Placental epithelial cell (primary cell): ENCODE measurements at places on chromosomes 7 and 10. TPM values are rescaled to one million over a fixed set of nuclear protein-coding genes. Genes with fewer than 3 reads are reported as not detected.

FBH1 gene
- 69.7 and 76.6 TPM in 2 replicates for total RNA-seq

ENO4 gene
- 0.39 TPM in 1 of 2 replicates, not detected in the other for total RNA-seq

TAS2R41 gene
- total RNA-seq: 0.11 TPM in 1 of 2 replicates, not detected in the other

FOXP2 gene
- total RNA-seq: 0.54 and 1.6 TPM in 2 replicates

COL17A1 gene
- 1,169 and 1,337 TPM in 2 replicates for total RNA-seq

OR6V1 gene
- total RNA-seq: not detected in 2 replicates

CYP3A7 gene
- 0.22 TPM in 1 of 2 replicates, not detected in the other for total RNA-seq

FAM221A gene
- total RNA-seq: 2.3 and 3.9 TPM in 2 replicates

IL15RA gene
- not detected in 2 replicates for total RNA-seq

TMEM236 gene
- 0.39 and 0.43 TPM in 2 replicates for total RNA-seq

CPXM2 gene
- total RNA-seq: 3.3 and 12.2 TPM in 2 replicates

RPA3 gene
- 17.3 and 20.7 TPM in 2 replicates for total RNA-seq

PHYHIPL gene
- not detected in 2 replicates for total RNA-seq

CPVL gene
- 11.4 and 15.4 TPM in 2 replicates for total RNA-seq

TMEM273 gene
- not detected in 2 replicates for total RNA-seq

LIPF gene
- not detected in 2 replicates for total RNA-seq

TRIM4 gene
- total RNA-seq: 27.3 and 45.9 TPM in 2 replicates

LRMDA gene
- 2.0 and 3.9 TPM in 2 replicates for total RNA-seq

GRK5 gene
- total RNA-seq: 1.2 and 1.6 TPM in 2 replicates

CTAGE4 gene
- 4.7 and 10.6 TPM in 2 replicates for total RNA-seq

TUBAL3 gene
- not detected in 2 replicates for total RNA-seq

POLR2J3 gene
- total RNA-seq: 27.9 and 60.4 TPM in 2 replicates

LDB3 gene
- total RNA-seq: 0.11 and 2.0 TPM in 2 replicates

SPDYE6 gene
- total RNA-seq: not detected in 2 replicates

USP54 gene
- total RNA-seq: 7.9 and 8.5 TPM in 2 replicates

TNS3 gene
- 87.6 and 124 TPM in 2 replicates for total RNA-seq

KIAA1549 gene
- total RNA-seq: 8.2 and 14.3 TPM in 2 replicates

ELN gene
- 0.22 and 0.39 TPM in 2 replicates for total RNA-seq

ASZ1 gene
- total RNA-seq: 0.11 TPM in 1 of 2 replicates, not detected in the other

EBLN1 gene
- not detected in 2 replicates for total RNA-seq

CNTNAP2 gene
- total RNA-seq: not detected in 2 replicates
